ENCODE measurements at places on chromosomes 1 and 21.
A peak's percentile ranks its signal among the peaks of the same experiment; 100 is the strongest.

DNA sequence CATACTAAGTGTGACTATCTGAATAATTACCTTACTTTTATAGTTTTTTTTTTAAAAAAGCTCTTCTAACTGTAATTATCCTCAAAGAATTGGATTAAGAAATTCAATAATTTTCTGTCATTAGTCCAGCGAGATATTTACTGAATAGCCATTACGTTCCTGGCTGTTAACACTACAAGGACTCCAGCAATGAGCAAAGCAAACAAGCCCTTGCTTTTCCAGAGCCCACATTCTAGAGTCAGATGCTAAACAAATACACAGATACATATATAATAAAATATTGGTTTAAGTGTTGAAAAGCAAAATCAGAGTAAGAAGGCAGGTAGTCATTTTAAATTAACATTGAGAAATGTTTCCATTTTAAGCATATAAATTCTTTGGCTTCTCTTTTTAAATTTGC, 118.4 kb downstream of the ATF6 start:
- no peak for DNase-seq

DNA sequence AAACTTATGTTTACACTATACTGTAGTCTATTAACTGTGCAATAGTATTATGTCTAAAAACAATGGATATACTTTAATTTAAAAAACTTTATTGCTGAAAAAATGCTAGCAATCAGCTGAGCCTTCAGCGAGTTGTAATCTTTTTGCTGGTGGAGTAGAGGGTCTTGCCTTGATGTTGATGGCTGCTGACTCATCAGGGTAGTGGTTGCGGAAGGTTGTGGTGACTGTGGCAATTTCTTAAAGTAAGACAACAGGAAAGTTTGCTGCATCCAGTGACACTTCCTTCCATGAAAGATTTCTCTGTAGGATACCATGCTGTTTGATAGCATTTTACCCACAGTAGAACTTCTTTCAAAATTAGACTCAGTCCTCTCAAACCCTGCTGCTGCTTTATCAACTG, 234.7 kb upstream of the CSF3R start:
- DNase-seq, result no peak

DNA sequence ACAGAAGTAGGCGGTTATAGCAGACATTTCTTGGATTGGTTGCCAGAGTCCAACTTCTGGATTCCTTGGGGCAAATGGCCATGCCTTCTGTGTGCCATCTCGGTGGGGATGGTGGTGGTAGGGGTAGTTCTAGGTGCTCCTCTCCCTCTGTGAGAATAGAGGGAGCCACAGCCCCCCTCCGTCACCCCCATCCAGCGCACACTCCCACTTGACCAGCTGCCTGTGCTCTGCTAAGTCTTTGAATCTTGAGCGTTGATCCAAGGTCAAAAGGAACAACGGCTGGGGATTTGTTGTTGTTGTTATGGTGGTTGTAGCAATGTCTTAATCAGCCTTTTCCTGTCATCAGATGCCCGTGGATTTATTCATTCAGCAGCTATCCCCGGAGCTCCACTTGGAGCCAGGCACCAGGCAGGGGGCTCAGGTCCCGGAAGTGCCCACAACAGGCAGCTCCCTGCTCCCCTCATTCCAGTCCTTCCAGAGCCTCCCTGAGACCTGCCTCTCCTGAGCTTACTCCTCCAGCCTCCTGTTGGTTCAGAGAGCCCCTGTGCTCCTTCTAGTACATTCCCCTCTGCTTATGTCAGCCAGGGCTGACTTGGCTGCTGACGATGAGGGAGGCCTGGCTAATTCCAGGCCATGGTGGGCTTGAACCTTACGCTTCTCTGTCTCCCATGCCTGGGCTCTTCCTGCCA, 146.6 kb upstream of the WNT4 start:
- no peak for DNase-seq

DNA sequence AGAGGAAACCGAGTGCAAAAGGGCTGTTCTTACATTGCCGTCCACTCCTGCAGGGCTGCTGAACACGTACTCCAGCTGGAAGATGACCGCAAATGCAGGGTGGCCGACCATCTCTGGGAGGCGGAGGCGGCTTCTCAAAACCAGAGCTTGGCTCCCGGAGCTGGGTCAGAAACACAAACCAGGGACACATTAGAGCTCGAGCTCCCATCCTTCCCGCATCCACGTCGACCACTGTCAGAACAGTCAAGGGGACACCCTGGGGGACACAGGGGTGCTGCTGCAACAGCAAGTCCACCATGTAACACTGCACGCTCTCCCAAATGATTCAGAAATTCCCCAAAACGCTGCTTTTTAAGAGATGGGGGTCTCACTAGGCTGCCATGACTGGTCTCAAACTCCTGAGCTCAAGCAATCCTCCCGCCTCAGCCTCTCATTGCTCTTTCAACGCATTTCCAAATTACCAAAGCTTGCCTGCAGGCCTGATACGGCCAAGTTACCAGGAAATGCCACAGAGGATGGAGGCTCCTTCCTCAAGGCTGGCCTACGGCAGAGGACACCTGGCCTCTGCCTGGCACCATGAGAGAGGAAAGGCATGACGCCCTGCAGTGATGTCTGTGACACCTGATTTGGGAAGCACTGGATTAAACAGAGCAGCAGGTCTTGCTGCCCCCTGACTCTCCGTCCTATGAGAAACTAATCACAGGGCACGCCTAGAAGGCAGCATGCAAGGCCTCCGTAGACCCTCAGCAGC, 45.0 kb downstream of the NPHP4 start:
- no peak for DNase-seq

DNA sequence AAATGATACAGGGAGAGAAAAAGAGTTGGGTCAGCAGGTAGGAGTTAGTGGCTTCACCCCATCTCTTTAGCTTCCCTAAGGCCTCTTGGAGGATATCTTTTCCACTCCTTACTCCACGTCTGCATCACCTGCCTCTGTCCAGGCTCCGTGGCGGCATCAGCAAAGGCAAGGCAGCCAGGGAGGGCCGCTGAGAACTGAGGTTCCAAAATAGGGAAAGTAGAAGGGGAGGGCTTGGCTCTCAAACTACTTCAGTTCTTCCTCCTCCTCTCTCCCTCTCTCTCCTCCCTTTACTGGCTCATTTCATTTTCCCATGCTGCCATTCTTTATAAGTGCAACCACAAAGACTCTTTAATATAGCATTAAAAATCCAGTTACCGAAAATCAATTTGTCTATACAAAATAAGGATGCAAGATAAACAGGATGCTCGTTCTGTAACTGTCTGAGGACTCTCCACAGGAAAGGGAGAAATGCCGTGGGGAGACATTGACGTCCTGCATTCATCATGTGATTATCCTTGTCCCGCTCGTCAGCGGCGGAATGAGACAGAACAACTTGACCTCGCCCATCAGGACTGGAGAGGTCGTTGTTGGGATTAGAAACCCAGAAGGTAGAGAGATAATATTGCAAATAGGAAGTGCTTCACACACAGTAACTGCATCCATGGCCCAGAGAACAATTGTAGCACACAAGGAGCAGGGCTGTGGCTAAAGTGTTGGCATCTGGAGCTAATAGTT, 3.1 kb upstream of the MT1HL1 start:
- no peak for DNase-seq

- no peak for DNase-seq
These were observed 61.4 kb downstream of the ACTL8 start for GRCh38 chr1:17816511-17816910.

- DNase-seq, result no peak
These were observed 4.7 kb upstream of the ABCG1 start for GRCh38 chr21:42214081-42214750.

DNA sequence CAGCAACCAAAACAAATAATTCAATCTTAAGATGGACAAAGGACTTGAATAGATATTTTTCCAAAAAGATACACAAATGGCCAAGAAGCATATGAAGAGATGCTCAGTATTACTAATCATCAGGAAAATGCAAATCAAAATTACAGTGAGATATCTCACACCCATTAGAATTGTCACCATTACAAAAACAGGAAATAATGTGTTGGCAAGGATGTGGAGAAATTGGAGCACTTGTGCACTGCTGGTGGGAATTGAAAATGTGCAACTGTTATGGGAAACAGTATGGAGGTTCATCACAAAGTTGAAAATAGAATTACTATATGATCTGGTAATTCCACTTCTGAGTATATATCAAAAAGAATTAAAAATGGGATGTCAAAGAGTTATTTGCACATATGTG, 83.2 kb downstream of the SH3GLB1 start:
- DNase-seq, result no peak

DNA sequence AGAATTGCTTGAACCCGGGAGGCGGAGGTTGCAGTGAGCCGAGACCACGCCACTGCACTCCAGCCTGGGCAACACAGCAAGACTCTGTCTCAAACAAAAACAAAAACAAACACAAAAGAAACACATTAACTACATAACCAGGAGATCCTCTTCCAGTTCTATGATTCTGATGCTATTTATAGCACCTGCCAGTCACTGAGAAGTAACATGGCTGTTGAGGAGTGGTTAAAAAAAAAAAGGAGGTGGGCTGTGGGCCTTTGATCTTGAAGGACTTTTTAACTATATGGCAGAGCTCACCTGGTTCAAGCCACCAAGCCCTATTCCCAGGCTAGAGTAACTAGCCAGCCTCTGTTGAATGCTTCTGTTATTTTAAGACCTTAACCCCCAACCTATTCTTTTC, 148.8 kb downstream of the ZBTB18 start:
- no peak for DNase-seq

- DNase-seq, result no peak
These were observed 566.1 kb downstream of the AMY1C start for GRCh38 chr1:104315823-104316222.

DNA sequence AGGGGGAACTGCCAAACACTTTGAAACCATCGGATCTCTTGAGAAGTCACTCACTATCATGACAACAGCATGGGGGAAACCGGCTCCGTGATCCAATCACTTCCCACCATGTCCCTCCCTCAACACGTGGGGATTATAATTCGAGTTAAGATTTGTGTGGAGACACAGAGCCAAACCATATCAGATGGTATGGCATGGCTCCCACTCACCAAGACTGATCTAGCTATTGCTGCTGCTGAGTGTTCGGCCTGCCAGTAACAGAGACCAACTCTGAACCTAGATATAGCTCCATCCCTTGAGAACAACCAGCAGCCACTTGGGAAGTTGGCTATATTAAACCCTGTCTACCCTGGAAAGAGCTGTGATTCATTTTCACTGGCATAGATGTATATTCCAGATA, 49.4 kb downstream of the CDCP2 start:
- no peak for DNase-seq

- no peak for DNase-seq
These were observed 8.6 kb upstream of the PARS2 start for GRCh38 chr1:54772951-54773350.

GRCh38 chr1:53303726-53304515, 23.9 kb downstream of the LRP8 start:
- no peak for DNase-seq

GRCh38 chr1:8678673-8679394, 138.6 kb downstream of the RERE start:
- DNase-seq, result no peak

DNA sequence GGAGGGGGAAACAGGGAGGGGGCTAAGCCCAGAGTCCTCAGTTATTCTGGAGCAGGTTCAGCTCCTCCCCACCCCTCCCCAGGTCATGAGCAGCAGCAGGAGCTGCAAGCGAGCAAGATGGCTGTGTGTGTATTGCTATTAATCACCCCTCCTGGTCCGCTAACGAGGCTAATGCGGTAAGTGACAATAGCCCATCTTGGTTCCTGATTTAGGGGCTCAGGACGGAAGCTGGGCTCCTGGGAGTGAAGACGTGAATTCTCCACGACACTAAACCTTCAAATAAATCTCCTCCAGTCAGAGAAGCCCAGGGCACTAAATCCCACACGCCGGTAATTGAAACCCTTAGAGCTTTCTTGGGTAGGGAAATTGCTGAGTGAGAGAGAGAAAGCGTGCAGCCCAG, 76.1 kb downstream of the TMEM53 start:
- no peak for DNase-seq

GRCh38 chr1:55046871-55047270, 7.5 kb downstream of the PCSK9 start:
- no peak for DNase-seq

DNA sequence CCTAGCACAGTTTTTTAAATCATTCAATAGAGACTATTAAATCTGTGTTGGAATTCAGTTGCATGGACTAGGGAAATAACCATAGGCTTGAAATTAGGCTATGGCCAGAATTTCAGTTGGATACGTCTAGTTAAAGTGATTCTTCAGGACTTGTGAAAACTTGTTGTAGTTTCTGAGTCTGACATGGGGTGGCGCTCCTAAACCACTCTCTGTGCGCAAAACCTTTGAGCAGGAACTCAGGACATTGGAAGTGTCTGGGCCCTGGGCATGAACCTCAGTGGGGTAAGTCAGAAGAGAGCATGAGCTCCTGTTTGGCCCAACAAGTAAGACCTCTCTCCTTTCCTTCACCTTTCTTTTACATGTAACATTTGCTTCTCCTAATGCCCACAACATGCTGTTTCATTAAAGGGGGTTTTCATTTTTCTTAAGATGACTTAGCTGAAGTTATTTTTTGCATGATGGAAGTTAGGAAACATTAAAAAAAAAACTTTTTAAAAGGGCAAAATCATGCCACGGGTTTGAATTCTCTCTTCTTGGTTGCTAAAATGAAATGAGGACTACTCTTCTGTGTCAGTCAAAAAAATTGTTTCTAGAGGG, 17.1 kb upstream of the CCDC190 start:
- DNase-seq, result peak; percentile 17

DNA sequence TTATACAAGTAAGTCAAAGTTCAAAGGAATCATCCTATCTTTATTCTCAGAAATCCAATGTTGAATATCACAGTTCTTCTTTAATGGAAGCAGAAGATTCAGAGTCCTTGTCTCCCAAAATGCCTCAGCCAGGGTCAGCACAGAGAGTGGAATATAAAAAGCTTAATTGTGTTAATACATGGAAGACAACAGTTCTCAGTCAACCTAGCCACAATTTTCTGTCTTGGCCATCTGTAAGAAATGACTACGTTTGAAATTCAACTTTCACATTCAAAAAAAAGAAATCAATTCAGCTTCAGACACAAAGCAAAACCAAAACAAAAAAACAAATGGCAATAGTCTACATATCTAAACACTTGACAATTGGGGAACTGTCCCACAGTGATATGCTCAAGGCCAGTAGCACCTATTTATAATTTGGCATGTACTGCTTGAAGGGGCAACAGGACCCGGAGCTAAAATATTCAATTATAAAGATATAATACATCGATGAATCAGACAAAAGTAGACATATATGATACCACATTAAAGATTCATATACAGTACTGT, 27.3 kb upstream of the GLIS1 start:
- no peak for DNase-seq

GRCh38 chr1:151713874-151714273, 2.7 kb downstream of the CELF3 start:
- no peak for DNase-seq

- no peak for DNase-seq
These were observed 98.2 kb upstream of the C1orf87 start for GRCh38 chr1:60171801-60172200.

GRCh38 chr1:114524944-114525343, 13.9 kb upstream of the TRIM33 start:
- no peak for DNase-seq

GRCh38 chr1:64497088-64497883, 27.4 kb downstream of the CACHD1 start:
- no peak for DNase-seq
